ENCODE measurements at places on chromosomes 5 and 9.

GRCh38 chr5:57692582-57693487, 210.2 kb upstream of the ACTBL2 start:
- DNase-seq, result no peak

DNA sequence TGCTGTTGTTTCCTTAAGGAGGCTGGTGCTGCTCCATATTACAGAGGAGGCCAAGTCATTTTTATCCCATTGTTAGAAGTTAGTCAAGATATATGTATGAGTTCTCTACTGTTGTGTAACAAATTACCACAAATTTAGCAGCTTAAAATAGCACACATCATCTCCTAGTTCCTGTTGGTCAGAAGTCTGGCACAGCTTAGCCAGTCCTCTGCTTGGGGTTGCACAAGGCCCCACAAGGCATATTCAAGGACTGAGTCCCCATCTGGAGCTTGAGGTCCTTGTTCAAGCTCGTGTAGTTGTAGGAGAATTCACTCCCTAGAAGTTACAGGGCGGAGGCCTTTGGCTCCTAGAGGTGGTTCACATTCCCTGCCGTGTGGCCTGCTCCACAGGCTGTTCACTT, 14.7 kb downstream of the MTAP start:
- DNase-seq, result no peak

- no peak for DNase-seq
These were observed 113.3 kb upstream of the SHB start for GRCh38 chr9:38182321-38182720.

DNA sequence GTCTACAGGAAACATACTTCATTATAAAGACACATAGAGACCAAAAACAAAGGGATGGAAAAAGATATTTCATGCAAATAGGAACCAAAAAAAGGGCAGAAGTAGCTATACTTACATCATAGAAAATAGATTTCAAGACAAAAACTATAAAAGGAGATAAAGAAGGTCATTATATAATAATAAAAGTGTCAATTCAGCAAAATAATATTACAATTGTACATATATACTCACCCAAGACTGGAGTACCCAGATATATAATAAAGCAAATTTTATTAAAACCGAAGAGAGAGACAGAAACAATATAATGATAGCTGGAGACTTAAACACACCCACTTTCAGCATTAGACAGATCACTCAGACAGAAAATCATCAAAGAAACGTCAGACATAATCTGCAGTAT, 546.3 kb downstream of the PRDM9 start:
- DNase-seq, result no peak

DNA sequence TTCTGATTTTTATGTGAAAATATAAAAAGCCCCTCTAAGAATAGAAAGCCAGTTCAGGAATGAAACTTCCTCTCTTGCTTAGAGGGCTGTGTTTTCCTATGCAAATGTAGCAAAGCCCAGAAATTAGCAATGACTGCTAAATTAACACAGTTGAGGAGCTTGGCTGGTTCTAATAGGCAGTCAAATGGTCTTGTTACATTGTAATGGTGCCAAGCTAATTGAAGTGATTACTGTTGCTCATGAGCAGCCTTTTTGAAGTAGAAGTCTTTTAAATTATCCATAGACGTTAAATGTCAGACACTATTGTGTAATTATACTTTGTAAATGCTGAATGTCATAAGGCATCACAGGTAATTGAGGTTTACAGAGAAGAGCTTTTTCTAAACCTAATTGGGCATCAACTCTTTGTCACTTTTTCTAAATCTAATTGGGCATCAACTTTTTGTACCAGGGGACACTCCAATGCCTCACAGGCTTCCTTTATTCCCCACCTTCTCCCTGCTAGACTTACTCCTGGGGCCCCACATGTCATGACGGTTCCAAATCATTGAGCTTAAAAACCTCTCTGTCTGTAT, 229.1 kb downstream of the PSAT1 start:
- no peak for DNase-seq

GRCh38 chr9:38689678-38690077, 30.3 kb downstream of the FAM240B start:
- DNase-seq, result no peak

- no peak for DNase-seq
These were observed 25.7 kb downstream of the CARD6 start for GRCh38 chr5:40866844-40867243.

GRCh38 chr5:58279259-58279658, 180.6 kb downstream of the PLK2 start:
- DNase-seq, result no peak

DNA sequence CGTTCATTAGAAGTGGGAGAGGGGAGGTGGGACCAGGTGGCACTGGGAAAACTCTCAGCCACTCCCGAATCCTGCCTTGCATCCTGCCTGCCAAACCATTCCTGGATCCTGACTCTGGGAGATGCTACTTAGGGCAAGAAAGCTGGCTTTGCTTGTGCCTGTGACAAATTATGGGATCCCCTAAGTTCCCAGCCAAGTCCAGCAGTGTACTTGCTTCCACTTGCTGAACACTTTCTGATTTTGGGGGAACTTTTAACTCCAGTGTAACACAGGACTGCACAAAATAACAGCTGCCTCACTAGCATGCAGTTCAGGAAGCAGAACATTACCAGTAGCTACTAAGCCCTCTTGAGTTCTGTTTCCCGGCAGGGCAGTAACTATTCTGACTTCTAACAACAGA, 12.5 kb upstream of the NKX2-5 start:
- DNase-seq, result no peak

- no peak for DNase-seq
These were observed 128.4 kb upstream of the ADRA1B start for GRCh38 chr5:159787837-159788236.

DNA sequence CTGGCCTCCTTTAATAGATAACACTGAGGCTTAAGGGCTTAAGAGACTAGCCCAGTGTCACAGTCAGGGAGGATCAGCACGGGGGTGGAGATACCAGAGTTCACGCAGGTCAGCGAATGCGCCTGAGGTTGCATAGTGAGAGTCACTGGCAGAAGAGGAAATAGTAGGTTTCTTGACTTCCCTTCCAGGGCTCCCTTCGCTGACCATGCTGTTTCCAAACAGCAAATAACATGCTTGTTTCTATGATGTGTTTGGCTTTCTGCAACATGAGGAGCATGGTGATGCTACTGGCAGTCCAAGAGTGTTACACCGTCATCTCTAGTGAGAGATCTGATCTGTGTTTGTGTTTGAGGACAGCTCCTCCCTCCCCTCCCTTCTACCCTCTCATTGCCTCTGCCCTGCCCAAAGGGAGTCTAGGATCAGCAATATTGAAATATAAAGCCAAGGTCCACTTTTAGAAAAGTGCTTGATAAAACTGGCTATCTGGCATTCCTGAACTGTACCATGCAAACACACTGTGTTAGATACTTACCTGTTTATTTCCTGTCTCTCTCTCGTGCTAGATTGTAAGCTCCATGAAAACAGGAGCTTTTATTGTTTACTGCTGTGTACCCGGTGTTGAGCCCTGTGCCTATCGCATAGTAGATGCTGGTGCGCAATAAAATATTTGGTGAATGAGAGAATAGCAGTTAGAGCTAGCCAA, 12.3 kb downstream of the TLE4 start:
- no peak for DNase-seq

DNA sequence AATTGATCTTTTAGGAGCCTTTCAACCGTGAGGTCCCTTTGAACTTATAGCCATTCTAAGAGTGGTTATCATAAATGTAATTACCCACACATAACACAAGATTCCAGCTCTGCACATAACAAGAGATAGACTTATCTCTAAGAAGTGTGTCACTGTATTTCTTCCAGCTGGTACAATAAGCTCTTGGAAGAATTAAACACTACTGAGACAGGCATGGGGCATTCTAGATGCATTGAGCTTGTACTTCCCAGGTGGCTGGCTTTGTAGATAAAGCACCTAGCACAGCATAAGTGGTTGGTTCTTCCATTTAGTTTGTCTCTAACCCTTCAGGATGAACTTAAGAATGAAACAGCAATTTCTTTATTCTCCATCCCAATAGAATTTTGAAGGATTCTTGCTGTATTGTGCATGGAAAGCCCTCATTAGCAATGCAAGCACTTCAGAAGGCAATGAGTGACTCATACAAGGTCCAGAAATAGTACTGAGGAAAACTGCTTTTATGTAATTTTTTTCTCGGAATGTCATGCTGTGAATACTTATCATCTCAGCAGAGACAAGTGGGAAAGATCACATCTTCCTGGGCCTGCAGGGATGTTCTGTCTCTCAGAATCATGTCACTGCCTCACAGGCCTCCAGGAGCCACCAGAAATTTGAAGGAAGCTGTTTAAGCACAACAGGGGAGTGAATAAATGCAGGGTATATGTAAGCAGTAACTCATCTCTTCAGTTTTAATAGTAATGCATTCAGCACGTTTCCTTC, 91.1 kb upstream of the CD180 start:
- no peak for DNase-seq

DNA sequence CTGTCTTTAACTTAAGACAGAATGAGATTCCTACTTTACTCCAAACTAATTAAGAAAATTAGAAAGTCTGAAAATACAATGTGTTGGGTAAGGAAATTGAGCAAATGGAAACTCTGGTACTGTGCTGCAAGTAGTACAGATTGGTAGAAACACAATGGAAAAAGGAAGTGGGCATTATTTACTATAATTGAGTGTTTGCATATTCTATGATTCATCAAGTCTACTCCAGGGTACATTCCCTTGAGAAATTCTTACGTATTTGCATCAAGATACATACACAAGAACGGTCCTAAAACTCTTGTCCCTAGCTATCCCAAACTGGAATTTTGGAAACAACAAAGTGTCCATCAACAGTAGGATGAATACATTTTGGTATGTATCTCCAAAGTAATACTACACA, 123.5 kb upstream of the TARS1 start:
- DNase-seq, result no peak

GRCh38 chr5:73452215-73452614, 3.6 kb upstream of the FOXD1 start:
- DNase-seq, result no peak

- no peak for DNase-seq
These were observed 131.8 kb upstream of the GABRP start for GRCh38 chr5:170651604-170652277.
